ENCODE measurements at places on chromosomes 3 and 15.

GRCh38 chr3:138694287-138695007 is 85.9 kb downstream of the FAIM start:
- no peak for DNase-seq

DNA sequence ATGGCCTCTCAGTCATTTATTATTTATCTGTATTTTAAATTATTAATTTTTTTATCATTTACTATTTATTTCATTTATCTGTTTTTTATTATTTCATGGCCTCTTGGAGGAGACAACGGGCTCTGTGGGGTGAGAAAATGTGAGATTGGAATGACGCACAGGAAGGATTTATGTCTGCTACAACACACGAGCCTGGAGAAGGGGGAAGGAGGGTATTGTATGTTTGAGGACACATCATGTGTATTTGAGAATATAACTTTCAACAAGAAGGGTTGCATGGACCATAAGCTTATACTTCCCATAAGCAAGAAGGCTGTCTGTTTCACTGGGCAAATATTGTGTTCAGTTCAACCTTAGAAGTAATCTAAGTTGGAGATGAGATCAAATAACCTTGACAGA is 31.7 kb downstream of the LSM3 start:
- no peak for DNase-seq

DNA sequence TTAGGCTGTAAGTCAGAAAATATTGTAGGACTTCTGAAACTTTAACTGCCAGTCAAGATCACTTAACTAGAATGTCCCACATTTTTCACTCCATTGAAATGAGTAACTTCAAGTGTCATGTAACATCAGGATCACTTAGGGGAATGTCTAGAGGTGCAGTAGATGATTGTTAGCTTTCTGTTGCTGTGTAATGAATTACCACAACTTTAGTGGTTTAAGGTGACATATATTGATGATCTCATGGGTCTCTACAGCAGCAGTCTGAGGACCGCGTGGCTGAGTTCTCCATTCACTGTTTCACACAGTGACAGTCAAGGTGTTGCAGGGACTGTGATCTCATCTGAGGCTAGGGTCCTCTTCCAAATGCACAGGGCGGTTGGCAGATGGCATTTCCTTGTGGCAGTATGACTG is 82.7 kb downstream of the SLC25A26 start:
- DNase-seq: no peak

DNA sequence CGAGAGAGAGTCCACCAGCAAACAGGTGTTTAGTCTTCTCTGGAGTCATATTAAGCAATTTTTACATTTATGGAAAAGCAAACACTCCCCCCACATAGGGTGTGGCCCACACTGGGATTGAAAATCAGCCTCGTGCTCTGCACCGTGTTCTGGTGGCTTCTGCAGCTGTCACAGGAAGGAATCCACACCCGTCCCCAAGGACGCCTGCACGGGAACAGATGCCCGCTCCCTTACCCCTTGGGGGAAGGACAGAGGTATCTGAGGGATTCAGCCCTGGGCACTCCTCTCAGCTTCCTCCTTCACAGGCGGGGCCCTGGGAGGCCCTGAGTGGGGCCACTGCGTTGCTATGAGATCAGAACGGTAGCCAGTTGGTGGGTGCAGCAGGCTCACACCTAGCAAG is 27.8 kb downstream of the LIPC start:
- no peak for DNase-seq

- no peak for DNase-seq
Measured at GRCh38 chr15:38662033-38662802, 97.6 kb upstream of the RASGRP1 start.

- DNase-seq: no peak
Measured at GRCh38 chr15:48178648-48178931, 495 bp upstream of the MYEF2 start.

GRCh38 chr15:58179206-58179605 is 41.0 kb downstream of the AQP9 start:
- no peak for DNase-seq

DNA sequence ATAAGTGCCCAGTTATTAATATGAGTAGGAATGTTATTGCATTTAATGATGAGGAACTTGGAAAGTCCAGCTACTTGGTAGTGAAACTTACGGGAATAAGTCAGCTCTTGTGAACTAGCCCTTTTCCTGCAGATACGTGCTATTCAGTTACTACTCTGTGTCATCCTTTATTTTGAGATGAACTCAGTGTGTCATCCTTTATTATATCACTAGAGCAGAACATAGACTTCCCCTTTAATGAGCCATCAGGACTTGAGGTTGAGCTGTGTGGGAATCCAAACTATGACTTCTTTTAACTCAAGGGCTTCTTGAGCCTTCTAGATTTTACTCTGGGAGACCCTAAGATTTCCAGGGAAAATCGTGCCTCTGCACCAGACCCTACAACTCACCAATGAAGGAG is 3.6 kb downstream of the ACTC1 start:
- no peak for DNase-seq

GRCh38 chr15:70954171-70954570 is 61.5 kb downstream of the LRRC49 start:
- no peak for DNase-seq

DNA sequence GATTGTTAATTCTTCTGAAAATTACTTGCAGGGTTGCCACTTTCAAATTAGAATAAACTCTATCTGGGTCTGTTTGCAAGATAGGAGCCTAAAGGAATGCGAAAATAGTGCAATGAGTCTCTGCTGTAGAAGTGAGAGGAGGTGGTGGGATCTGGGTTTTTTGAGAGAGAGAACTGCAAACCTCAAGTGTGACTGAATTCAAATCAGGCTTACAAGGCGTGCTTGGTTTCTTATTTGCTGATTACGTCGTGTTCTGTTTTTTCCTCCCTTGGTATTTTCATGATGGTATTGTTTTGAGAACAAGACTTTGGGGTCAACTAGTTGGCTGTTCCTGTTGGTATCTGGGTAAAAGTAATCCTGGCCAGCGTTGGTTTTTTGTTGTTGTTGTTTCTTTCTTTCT is 490.9 kb upstream of the CFAP20DC start:
- no peak for DNase-seq

DNA sequence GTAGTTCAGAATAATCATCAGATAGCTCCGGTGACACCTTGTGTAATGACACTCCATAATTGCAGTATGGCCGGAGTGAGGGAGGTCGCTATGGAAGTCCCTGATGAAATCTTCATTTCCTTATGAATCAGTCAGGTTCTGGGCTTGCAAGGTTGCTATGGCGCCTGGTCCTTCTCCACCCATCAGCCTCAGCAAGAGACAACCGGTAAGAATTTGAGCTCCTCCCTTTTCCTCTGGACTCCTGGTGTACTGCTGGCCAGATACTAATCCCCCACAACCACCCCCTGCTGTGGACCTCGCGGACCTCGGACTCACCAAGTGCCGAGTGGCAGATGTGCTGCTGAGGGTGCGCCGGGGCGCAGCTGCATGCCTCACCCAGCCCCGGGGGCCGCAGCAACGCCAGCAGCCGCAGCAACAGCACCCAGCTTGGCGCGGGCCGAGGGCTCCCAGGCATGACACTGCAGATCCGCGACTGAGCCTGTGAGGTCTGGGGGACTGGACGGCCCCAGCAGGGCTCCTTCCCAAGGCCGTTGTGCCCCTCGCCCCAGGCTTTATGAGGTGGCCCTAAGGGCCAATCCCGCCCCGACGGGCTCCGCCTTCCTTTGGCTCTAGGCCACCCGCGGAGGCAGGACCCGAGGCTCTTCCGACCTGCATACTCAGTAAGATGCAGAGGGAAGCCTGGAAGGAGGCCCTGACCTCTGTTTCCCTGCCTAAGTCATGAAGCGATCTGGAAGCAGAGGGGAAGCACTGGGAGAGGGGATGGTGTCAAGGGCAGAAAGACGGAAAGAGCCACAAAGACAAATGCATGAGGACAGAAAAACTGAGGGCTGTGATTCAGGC is at the start of gene TIMP4:
TIMP4 (minus strand) TSS at position 526 of the 840 bp plus-strand sequence; CDS start at position 454, 72 bp downstream.
- no peak for DNase-seq

DNA sequence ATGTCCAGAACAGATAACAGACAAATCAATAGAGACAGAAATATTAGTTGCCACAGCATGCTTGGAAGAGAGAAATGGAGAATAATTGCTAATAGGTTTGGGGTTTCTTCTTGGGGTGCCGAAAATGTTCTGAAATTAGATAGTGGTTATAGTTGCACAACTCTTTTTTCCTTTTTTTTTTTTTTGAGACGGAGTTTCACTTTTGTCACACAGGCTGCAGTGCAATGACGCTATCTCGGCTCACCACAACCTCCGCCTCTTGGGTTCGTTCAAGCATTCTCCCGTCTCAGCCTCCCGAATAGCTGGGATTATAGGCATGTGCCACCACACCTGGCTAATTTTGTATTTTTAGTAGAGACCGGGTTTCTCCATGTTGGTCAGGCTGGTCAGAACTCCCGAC is 163.3 kb downstream of the PLCH1 start:
- no peak for DNase-seq

- DNase-seq: no peak
Measured at GRCh38 chr15:91530956-91531582, 322.4 kb upstream of the SLCO3A1 start.

DNA sequence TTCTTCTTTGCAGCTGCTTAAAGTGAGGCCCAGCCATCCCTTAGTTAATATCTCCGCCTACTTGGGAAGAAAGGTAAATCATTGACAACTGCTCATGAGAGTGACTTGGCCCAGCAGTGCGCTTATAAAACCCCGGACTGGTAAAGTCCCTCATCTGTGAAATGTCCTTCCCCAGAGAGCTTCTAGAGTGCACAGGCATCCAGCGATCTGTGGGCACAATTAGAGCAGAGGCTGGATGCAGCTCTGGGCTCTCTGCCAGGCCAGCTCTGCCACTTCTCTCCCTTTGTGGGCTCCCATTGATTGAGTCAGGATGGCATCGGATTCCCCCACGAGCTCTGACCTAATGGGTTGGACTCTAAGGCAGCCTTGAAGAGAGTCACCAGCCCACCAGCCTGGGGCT is 219.0 kb upstream of the LINGO1 start:
- DNase-seq: no peak

DNA sequence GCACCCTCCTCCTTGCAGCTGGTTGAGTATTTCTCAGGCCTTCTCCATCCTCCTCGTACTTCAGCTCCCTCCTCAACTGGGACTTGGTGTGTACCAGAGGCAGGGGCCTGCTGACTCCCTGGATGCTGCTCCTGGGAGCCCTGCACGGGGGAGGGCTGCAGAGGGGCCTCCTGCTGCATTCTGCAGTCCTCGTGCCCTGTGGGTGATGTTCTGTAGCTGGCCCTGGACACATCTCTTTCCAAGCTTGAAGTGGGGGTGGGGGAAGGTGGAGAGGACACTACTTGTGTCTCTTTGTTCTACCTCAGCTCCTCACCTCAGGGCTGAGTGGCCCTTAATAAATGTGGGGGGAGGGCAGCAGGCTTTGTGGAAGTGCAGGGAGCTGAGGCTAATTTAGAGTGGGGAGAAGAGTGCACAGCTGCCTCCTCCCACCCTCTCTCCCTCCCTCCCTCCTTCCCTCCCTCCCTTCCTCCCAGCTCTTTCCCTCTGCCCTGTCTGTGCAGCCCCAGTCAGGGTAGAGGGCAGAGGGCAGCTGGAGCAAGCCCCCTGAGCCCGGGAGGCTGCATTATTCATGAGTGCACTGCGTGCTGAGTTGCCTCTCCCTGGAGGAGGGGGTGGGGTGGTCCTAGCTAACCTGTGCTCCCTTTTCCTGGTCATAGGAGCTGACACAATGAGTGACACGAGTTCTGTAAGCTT is 3.7 kb upstream of the GRM2 start:
- DNase-seq: no peak

GRCh38 chr15:77630956-77631744 is 1.6 kb downstream of the LINGO1 start:
- DNase-seq: no peak

GRCh38 chr15:78035861-78036476 is 41.5 kb downstream of the TBC1D2B start:
- no peak for DNase-seq

- DNase-seq: no peak
Measured at GRCh38 chr3:58383476-58383875, 50.2 kb downstream of the PDHB start.

- DNase-seq: no peak
Measured at GRCh38 chr3:4474683-4475490, 7.8 kb upstream of the SUMF1 start.

GRCh38 chr3:189272500-189273119 is 100.8 kb downstream of the TPRG1 start:
- no peak for DNase-seq

DNA sequence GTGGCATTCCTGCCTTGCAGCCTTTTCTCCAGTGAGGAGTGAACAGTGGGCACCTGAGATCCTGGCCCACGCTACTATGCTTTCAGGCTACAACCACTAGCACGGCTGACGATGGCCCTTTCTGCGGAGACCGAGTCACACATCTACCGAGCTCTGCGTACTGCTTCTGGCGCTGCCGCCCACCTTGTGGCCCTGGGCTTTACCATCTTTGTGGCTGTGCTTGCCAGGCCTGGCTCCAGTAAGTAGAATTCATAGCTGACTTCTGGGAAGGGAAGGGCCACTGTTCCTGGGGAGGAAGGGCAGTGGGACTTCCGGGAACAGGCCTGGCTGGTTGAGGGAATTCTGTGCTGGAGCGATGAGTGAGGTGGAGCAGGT is 648 bp downstream of the CYB561D2 start:
- no peak for DNase-seq

DNA sequence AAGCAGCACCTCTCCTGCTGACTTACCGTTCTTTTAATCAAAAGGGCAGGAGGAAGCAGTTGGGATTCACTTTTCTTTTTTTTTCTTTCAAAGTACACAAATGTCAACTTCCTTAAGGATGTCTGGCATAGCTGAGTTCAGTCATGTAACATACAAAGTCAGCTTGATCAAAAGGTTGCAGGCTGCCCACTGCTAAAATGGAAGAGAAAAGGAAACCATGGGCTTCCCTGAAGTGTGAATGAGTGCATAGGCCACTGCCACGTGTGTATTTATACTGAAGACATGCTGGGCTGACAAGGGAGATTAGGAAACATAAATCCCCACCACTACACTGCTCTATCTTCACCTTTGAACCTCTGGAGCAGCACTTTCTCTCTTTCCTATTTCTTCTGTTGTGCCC is 312.5 kb downstream of the TIGIT start:
- DNase-seq: no peak

GRCh38 chr15:74829486-74829885 is 3.1 kb downstream of the CPLX3 start:
- no peak for DNase-seq

DNA sequence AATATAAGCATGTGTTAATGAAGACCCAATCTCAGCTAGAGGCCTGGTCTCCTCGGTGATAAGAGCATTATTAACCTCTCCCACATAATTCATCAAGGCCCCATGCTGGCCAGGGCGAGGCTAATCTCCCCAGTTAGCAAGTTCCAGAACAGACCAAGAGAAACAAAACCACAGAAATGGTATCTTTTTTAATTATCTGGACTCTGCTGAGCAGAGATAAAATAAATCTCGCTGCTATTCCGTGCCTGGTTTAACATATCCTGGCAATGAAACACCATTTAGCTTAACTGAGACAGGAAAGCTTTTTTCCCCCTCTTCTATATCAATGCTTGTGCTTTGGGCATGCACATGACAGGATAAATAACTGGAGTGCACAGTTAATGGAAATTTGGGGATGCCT is 72.5 kb upstream of the ARHGEF3 start:
- DNase-seq: no peak

Data from activated naive CD4-positive, alpha-beta T cell treated with anti-CD3 and anti-CD28 coated beads, Interleukin-2, amount 50 U/mL, for 16 hours (primary cell).